Mesenteric fat pad (tissue), 1 donor: ENCODE measurements at places on chromosomes 11 and 22. TPM values are rescaled to one million over a fixed set of nuclear protein-coding genes. Genes with fewer than 3 reads are reported as not detected.

GRCh38 chr11:45161252-45162063 is 15.0 kb downstream of the PRDM11 start:
- no peak for DNase-seq

DNA sequence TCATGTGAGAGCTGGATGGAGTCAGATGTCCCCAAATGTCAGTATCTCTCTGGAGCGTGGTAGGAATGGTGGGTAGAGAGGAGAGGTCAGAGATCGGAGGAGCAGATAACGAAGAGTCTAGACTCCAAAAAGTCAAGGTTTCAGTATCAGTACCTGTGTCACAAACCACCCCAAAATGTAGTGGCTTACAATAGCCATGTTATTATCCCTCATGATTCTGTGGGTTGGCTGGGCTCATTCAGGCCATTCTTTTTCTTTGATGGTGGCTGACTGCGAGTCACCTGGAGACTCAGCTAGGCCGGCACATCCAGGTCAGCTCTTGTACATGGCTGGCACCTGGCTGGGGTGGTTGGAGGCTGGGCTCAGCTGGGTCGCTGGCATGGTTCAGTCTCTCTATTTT is 7.3 kb upstream of the SSTR3 start:
- DNase-seq: no peak

- no peak for DNase-seq
These were observed 136.9 kb upstream of the ZC3H12C start for GRCh38 chr11:109956124-109956793.

LYVE1 gene
- 352 TPM for total RNA-seq

DNA sequence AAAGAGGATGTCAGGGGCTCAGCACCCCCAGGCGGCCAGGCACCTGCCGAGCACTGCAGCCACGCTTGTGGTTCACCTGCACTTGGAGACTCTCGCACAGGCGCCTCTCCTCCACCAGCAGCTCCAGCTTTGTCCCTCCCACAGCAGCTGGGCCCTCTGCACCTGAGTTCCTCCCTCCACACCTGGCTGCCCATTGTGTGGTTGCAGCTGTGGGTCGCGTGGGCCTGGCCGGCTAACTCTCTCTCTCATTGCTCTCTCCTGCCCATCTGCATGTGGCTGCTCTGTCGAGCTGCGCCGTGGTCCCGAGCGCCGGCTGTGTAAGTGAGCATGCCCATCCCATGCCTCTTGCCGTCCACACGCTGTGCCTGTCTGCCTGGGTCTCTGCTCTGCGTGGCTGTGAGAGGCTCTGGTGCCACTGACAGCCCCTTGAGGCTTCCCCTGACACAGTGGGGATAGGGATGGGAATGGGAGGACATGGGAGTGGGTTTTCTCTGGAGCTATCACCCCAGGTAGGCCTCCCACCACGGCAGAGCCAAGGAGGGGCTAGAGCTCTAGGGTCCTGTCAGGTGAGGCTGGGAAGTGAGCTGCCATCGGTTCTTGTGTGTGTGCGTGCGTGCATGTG is 8.5 kb upstream of the ACR start:
- DNase-seq: peak; percentile 85

- DNase-seq: no peak
These were observed 2190.5 kb upstream of the RAG2 start for GRCh38 chr11:38788561-38788960.

- no peak for DNase-seq
These were observed at the start of gene HTR3B for GRCh38 chr11:113904379-113905101. HTR3B (plus strand) TSS chr11:113904796; CDS start chr11:113904934, 138 bp downstream.

- no peak for DNase-seq
These were observed 1.5 kb downstream of the GALNT18 start for GRCh38 chr11:11620173-11620920.

DNA sequence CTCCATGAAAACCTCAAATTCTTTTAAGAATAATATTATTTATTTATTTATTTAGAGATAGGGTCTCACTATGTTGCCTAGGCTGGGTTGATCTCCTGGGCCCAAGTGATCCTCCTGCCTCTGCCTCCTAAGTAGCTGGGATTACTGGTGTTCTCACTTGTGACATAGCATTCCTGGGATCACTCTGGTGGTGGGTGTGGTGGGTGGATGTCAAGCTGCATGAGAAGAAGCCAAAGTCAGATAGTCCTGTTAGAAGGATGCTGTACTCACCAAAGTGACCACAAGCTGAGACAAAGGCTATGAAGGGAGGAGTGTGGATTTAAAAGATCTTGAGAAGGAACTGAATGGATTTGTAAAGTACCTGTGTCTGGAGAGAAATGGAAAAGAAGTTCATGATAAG is 87.9 kb upstream of the SPON1 start:
- no peak for DNase-seq

CARD16 gene
- 9.8 TPM for total RNA-seq

DNA sequence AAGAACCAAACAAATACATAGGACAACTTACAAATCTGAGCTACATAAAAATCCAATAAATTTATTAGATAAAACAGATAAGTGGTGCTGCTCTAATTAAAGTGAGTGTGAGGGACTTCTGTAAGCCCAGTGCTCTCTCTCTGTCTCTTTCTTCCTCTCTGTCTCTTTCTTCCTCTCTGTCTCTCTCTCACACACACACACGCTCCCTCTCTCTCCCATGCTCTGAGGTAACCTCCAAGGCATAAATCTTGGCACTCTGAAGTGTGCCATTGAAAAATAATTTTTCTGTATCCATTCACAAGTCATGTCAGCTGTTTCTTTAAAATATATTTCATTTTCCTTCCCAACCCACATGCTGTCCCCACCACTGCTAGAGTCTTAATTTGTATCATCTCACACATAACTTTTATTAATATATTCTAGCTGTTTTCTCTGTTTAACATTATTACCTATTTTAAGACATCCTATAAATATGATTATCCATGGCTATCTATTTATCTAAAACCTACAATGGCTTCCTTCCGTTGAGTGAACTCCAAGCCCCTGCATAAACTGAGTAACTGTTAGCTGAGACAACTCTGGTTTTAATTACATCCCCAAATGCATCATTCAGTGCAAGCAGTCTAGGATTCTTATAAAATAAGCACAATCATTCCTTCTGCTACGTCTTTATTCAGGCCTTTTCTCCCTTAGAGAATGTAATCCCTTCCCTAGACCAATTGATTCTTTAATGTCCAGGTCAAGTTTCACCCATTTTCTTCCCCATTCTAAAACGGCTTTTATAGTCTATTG is 57.4 kb upstream of the SLC5A12 start:
- no peak for DNase-seq

GRCh38 chr11:82869657-82870056 is 30.6 kb downstream of the PRCP start:
- no peak for DNase-seq

DNA sequence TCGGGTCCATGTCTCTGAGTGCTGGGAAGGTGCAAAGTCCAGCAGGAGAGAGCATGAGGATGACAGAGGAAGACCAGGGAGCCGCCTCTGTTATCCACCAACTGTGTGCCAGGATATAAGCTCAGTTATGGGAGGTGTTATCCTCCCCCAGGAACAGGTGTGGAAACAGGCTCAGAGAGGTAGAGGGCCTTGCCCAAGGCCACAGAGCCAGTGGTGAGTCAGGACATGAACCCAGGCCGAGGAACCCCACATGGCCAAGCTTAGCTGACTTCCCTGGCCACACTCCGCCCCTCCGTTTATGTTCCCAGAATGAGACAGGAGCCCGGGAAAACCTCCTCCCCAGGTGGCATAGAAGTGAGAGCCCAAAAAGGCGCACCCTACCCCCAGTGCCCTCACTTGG is 50.3 kb downstream of the ISX start:
- no peak for DNase-seq

- no peak for DNase-seq
These were observed 64.4 kb upstream of the HORMAD2 start for GRCh38 chr22:30015846-30016245.

GRCh38 chr22:20586403-20586745 is 79.0 kb downstream of the MED15 start:
- DNase-seq: no peak

DNA sequence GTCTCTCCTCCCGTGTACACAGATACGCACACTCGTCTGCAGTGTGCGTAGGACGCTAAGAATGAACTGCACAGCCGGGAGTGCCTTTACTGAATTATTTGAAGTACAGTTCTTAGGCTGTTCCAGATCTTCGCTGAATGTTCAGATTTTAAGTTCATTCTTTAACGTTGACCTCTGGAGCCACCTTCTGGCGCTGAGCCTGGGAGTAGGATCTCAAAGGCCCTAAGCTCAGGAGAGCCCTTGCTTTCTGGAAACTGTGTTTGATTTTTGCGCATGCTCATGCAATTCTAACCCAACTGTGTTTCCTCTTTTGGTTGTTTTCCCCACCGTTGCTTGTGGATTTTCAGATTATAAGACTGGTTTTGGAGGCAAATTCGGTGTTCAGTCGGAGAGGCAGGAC is 22.8 kb downstream of the CTTN start:
- DNase-seq: no peak

GRCh38 chr22:44452531-44453420 is 45.3 kb downstream of the RTL6 start:
- peak; percentile 74 for DNase-seq

DNA sequence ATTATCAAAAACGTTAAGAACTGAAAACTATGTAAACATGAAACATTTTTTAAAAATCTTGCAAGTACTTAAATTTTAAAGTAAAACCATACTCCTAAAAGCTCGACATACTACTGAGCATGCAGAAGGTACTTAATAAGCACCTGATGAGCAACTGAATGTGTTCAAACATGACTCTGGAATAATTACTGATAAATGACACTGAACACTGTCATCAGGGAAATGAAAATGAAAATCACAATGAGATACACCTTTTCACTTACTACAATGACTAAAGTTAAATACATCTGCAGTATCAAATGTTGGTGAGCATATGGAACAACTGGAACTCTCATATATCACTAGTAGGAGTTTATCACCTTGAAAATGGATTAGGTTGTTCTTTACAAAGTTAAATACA is 65.2 kb downstream of the PICALM start:
- no peak for DNase-seq

HPS4 gene
- total RNA-seq: 26.4 TPM

DNA sequence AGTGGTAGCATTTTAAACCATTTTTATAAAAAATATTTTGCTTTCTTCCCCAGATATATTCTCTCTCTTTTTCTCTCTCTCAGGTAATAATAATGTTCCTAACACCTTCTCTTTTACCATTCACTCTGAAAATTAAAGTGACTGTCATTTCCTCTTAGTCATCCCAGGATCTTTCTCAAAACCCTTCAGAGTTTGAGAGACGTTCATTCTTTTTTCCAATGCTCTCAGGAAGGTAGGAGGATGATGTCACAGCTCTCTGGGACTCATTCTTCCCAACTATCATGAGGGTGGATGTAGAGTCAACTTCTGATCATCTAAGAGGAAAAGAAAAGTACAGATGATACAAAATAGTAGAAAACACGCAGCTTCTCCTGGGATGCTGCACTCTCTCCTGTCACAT is 60.2 kb upstream of the CRTAM start:
- DNase-seq: no peak

ZNF214 gene
- total RNA-seq: 0.96 TPM

CBLIF gene
- not detected for total RNA-seq

DNA sequence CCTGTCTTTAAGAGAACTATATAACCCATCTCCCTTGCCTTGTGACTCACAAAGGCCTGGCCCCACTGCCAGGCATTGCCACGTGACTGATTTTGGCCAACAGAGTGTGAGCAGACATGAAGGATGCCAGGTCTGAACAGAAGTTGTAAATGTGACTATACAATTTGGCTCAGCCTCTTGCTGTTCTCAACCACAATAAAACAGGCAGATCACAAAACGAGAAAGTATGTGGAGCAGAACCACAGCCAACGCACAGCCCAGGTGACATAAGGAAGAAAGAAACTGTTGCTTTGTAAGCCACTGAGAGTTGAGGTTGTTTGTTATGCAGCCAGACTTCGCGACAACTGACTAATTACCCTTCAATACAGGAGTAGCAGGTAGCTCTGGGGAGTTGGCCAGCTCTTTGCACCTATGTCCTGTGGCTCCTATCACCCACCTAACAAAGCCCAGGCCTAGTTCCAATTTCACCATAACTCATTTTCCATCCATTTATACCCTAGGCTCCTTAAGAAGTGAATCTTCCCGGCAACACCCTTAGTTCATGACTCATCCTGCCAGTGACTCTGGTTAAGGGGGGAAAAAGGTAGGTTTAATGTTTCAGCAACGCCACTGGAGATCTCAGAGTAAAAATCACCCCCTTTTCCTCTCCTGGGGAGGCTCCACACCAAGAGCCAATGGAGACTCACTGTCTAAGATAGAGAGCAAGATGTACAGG is 53.7 kb downstream of the GALNT18 start:
- no peak for DNase-seq

DNA sequence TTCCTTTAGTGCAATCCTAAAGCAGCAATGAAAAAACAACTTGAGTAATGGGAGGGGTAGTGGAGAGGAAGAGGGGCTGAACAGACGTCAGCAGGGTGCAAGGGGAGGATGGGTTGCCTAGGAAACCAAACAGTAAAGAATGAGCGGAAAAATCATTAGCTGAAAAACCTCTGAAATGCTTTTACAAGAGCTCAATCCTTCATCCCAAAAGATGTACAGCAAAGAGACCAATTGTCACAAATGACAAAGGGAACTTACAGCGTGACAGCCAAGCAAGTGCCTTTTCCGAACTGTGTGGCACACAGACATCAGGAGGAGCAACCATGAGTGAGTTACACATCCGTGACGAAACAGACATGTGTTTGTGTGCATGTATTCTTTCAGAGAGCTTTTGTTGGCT is 104.6 kb downstream of the SIK3 start:
- no peak for DNase-seq

CD3G gene
- 1.1 TPM for total RNA-seq

DNA sequence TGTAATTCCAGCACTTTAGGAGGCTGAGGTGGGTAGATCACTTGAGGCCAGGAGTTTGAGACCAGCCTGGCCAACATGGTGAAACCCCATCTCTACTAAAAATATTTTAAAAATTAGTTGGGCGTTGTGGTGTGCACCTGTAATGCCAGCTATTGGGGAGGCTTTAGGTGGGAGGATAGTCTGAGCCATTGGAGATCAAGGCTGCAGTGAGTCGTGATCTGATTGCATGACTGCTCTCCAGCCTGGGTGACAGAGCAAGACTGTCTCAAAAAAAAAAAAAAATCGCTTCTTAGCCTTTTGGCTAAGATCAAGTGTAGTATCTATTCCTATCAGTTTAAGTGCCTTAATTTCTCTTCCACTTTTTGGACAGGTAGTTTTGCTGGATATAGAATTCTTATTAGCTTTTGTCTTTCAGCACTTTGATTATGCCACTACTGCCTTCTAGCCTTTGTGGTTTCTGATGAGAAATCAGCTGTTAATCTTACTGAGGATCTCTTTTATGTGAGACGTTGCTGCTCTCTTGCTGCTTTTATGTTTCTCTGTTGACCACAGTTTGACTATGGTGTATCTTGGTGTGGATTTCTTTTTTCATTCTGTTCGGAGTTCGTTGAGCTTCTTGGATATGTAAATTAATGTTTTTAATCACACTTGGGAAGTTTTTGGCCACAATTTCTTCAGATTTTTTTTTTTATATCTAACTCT is 24.7 kb downstream of the CHEK1 start:
- no peak for DNase-seq

TRIM6 gene
- 1.4 TPM for total RNA-seq

MORC2 gene
- total RNA-seq: 28.7 TPM
